H7 (cell line): ENCODE measurements at places on chromosomes 11 and 22.

DNA sequence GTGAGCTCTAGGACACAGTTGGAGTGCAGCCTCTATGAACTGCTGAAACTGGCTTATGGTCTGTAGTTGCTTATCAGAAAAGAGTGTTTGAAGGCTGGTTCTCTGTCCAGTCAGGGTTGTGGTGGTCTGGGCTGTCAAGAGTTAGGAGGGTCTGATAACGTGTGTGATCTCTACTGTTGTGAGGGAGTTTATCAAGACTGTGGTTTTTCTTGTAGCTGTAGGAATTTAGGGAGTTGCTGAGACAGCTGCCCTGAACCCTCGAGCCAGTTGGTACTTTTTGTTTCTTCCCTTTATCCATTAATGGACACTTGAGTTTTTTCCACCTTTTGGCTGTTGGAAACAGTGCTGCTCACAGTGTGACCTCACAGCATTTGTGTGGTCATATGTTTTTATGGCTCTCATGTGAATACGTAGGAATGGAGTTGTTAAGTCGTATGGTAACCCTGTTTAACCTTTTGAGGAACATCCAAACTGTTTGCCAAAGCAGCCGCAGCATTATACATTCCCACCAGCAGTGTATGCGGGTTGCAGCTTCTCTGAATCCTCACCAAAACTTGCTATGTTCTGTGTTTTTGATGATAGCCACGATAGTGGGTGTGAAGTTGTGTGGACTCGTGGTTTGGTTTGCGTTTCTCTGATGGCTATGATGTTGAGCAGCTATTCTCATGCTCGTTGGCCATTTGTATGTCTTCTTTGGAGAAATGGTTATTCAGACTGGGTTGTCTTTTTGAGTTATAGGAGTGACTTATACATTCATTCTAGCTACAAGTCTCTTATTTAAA lies 20.9 kb upstream of the DGCR8 start:
- no peak for DNase-seq

DNA sequence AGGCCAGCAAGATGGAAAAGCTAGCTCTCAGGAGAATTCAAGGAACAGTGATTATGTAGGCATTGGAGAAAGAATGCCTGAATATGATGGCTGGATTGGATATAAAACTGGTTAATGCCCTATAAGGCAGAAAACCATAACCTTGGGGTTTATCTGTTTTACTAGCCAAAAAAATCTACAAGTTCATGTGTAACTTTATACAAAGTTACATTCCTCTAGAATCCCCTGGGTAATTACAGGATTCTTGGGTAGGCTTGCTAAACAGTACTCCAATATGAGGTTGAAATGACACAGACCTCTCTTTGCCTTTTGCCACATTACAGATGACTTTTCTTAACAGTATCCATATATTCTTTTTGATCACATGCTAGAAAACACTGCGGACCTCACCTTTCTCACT lies 26.0 kb downstream of the TSPAN18 start:
- DNase-seq = no peak

DNA sequence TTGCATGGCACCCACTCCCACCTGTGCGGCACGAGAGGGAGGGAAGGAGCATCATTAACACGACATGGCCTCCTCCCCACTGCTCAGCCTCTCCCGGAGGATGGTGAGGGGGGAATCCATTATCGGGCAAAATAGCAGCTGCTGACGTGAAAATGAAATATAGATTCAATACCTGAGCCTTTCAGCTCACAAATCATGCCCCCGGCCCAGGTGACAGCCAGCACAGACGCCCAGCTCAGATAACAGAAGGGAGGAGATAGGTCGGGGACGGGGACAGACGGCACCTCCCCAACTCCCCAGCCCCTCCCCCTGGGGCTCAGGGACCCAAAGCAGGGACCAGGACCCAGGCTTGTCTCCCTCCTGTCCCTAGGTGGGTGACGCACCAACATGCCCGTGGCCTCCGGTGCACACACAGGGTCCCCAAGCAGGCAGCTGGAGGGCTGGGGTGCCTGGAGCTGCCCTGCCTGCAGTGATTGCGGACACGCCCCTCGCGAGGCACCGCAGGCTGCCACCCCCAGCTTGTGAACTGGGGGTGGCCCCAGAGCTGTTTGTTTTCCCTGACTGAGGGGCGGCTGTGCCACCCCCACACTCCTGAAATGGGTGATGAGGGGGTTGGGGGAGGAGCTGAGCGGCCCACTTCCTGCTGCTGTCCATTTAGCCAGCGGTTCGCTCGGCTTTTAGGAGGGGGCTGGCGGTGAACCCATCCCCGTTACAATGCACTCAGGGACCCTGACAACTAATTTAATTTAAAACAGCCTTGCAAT lies 31.7 kb downstream of the FLRT1 start:
- DNase-seq = peak; percentile 70

DNA sequence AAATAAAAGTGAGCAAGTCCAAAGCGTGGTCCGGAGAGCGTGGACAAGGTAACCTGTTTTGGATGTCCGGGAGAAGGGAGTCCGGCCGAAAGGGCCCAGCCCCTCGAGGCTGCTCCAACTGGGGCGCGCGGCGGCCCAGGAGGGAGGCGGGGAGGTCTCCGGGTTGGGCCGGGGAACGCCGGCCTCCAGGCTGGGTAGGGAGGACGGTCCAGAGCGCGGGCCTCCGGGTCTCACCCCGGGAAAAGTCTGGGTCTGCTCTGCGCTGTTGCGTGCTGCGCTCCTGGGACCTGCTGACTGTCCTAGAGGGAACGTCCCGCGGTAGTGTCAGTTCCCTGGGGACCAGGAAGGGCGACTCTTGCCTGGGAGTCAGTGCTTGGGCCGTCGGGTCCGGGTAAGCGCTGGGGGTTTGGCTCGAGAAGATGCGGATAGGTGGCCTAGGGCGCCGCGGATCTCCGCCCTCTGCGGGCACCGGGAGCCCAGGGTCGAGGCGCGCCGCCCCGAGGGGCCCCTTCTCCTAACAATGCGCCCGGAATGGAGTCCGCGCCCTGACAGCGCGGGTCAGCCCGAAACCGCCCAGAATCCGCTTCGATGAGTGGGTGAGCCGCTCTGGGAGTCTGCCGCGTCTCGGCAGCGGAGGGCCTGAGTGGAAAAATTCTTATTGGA lies 988 bp upstream of the FLI1 start:
- peak; percentile 80 for DNase-seq

DNA sequence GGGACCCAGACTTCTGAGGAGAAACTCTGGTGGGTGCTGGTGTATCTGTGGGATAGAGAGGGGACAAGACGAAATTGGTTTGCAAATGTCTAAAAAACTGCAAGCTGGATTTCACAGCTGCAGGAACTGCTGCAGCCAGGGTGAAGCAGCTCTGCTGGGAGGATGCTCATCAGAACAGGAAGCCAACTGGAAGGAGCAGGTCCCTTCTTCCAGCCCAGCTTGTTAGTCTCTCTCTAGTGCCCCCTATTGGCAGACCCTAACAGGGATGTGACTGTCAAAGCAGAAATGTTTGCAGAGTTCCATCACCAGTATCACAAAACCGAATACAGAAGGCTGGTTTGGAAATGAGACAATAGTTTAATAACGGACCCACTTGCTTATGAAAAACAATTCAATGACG lies 74.8 kb upstream of the SLC22A12 start:
- no peak for DNase-seq

GRCh38 chr11:106457727-106458126 lies 380.3 kb downstream of the AASDHPPT start:
- no peak for DNase-seq
